ENCODE measurements at places on chromosomes 1 and 21.

GRCh38 chr1:158830904-158831507, at the start of gene MNDA:
TSS of gene MNDA (plus strand) at chr1:158831351. CDS start at chr1:158842154, 10,803 bp downstream.
- DNase-seq = no peak

GRCh38 chr1:43292216-43292615, 6.8 kb upstream of the C1orf210 start:
- no peak for DNase-seq

DNA sequence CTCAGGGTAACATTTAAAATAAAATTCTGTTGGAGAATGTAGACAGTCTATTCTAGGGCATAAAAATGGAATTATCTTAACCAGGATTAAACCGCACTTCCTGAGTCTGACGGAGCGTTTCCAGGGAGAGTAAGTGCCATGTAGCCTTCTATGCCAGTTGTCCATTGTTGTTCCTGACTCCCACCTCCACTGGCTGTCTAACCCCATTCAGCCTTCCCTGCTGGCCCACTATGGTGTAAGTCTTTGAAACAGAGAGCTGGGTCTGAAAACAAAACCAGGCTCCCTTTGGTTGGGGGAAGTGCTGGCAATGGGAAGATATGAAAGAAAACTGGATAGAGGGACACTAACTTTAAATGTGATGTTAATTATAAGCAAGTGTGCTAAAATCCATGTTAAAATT, 71.2 kb upstream of the CNN3 start:
- no peak for DNase-seq

GRCh38 chr21:44290327-44291077, 4.8 kb downstream of the AIRE start:
- no peak for DNase-seq

DNA sequence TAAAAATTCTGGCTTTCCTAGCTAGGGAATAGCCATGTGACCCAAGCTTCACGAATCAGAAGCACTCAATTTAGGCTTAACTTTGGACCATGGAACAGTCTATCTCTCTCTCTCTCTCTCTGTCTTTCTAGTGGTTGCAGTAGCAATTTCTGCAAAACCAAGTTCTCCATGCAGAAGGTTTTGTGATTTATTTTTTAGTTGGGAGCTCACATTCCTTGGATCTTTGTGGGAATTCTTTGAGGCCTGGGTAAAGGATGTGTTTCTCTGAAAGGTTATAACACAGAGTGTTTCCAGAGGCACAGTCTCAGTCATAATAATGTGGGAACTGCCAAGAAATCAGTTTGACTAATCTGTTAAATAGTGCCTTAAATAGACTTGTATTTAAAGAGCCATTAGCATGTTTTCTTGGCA, 112.3 kb upstream of the COL11A1 start:
- no peak for DNase-seq

Data from testis (tissue), 5 donors.